ENCODE measurements at places on chromosomes 7 and 10. TPM values are rescaled to one million over a fixed set of nuclear protein-coding genes. Genes with fewer than 3 reads are reported as not detected.

ZNF488 gene
- not detected for total RNA-seq

DNA sequence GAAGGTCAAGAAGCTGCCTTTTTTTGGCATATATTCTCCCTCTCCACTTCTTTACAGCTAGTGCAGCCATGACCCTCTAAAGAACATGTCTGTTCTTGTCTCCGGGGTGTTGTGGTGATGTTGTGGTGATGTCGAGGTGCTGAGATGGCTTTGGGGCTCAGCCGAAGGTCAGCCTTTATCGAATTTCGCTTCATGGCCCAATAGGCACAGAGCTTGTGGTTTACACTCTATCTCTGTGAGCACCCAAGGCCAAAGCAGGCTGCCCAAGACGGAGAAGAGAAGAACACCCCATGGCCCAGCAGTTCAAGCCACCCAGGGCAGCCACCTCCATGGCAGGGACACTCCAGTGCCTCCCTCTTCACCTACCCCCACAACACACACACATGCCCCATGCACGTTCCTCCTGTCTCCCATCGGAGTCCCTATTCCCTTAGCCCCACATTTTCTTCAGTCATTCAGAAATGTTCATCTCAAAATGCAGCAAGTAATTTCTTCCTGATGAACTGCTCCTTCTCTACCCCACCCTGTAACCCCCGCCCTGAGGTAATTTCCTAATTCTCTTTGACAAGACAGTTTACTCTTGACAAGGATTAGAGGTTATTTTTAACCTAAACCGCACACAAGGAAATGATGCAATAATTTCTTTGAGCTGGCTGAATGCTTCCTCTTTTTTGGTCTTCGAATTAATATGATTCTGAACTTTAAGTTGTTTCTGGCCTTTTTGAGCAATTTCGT lies 18.6 kb upstream of the ADRB1 start:
- DNase-seq: peak; percentile 25
- no peaks in the 10 kb centered on the region for H3K36me3 ChIP-seq
- no peak overlapping the region for H3K27ac ChIP-seq
- H3K4me1 ChIP-seq: peaks cover 15% of the 10 kb centered on the region
- no peaks in the 10 kb centered on the region for H3K27me3 ChIP-seq
- no peak overlapping the region for H3K4me3 ChIP-seq

DNA sequence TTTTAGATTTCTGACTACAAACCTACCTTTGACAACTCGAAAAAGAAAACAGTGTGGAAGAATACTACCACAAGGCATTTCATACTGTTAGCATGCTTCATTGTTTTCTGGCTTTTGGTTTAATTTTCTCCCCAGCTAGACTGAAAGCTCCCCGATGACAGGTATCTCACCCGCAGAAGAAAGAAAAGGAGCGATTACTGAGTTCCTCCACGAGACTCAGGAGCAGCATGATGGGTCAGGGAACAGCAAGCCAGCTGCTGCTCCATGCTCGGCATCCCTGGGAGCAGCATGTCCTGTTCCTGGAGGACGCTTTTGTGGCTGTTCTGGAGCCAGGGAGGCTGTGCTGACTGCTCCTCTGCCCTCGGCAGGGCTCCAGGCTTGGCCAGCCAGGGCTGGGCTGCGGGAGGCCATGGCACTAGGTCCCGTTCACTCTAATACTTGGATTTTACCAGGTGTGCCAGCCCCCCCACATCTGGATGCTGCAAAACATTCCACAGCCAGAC lies 133.4 kb downstream of the PRKAG2 start:
- H3K27me3 ChIP-seq: no peaks in the 10 kb centered on the region
- H3K27ac ChIP-seq: no peak overlapping the region
- no peak for DNase-seq
- no peaks in the 10 kb centered on the region for H3K4me1 ChIP-seq
- H3K36me3 ChIP-seq: no peaks in the 10 kb centered on the region

DNA sequence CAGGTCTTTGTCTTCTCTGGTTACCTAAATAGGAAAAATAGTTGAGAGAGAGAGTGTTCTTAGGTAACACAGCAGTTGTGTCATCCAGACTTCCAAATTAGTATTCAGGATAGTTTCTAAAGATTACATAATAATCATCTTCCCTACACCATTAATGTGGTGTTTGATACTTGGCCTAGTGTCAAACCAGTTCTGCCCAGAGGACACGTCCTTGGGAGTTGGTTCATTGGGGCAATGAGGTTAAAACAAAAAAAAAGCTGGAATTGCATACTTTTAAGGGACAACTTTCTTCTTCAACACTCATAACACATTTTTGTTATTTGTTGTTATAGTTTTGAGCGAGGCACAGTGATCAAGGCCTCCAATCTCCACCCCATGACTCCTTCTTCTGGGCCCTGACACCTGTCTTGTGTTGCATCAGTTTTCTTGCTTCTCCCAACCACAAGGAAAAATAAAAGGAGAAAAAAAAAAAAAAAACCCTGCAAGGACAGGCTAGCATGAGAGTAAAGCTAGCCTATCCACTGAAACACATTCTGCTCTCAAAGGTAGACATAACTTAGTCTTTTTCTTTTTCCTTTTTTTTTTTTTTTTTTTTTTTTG lies 28.8 kb downstream of the STN1 start:
- H3K27me3 ChIP-seq: no peaks in the 10 kb centered on the region
- peaks cover 53% of the 10 kb centered on the region for H3K36me3 ChIP-seq
- peaks cover 31% of the 10 kb centered on the region for H3K4me1 ChIP-seq
- no peak overlapping the region for H3K27ac ChIP-seq
- H3K4me3 ChIP-seq: no peak overlapping the region

GRCh38 chr7:52154382-52154781 lies 837.8 kb upstream of the COBL start:
- no peaks in the 10 kb centered on the region for H3K4me1 ChIP-seq
- H3K27ac ChIP-seq: no peak overlapping the region
- H3K4me3 ChIP-seq: no peak overlapping the region
- H3K36me3 ChIP-seq: no peaks in the 10 kb centered on the region
- DNase-seq: no peak

- no peak for DNase-seq
- peaks cover 8% of the 10 kb centered on the region for H3K36me3 ChIP-seq
- no peaks in the 10 kb centered on the region for H3K27me3 ChIP-seq
- no peak overlapping the region for H3K27ac ChIP-seq
- no peak overlapping the region for H3K4me3 ChIP-seq
Observed at GRCh38 chr10:70845256-70845655, 29.5 kb downstream of the SGPL1 start.

DNA sequence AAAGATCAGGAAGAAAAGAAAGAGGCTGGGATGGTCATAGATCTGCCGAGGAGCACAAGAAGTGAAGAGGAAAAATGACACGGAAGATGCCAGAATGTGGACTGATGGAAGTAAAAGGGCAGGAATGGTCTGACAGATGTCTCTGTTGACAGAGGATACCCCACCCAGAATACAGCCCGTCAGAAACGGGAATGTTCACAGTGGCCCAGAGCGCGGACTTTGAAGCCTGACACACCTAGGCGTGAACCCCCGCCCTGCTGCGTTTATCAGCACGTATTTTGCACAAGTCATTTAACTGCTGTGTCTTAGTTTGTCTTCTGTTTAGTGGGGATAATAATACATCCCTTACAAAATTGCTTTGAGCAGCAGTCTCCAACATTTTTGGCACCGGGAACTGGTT lies 27.1 kb downstream of the AKR1B1 start:
- H3K36me3 ChIP-seq: no peaks in the 10 kb centered on the region
- H3K27me3 ChIP-seq: no peaks in the 10 kb centered on the region
- no peak overlapping the region for H3K27ac ChIP-seq

LIPN gene
- not detected for total RNA-seq

ATRNL1 gene
- 0.50 TPM for total RNA-seq

DNA sequence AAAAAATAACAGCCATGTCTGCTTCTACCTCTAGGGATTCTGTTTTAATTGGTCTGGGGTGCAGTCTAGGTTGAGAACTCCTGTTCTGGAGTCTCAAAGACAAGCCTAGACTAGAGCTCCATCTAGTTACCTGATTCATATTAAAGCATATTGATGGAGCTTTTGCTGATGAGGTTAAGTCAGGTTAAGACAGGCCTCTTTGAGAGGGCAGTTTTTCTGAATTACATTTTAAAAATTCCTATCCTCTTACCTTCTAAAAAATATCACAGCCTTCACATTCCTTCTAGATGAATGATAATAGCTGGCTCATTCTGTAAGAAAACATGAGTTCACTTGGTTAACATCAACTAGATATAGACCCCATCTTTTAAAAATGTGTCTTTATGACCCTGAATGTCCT lies 28.9 kb downstream of the MGAM start:
- no peaks in the 10 kb centered on the region for H3K36me3 ChIP-seq
- H3K4me3 ChIP-seq: no peak overlapping the region
- H3K27me3 ChIP-seq: no peaks in the 10 kb centered on the region

GRCh38 chr10:86415116-86415515 lies 48.5 kb upstream of the GRID1 start:
- H3K4me3 ChIP-seq: no peak overlapping the region
- no peak overlapping the region for H3K27ac ChIP-seq
- H3K4me1 ChIP-seq: peaks cover 51% of the 10 kb centered on the region
- H3K36me3 ChIP-seq: no peaks in the 10 kb centered on the region
- DNase-seq: no peak
- H3K27me3 ChIP-seq: no peaks in the 10 kb centered on the region

DNA sequence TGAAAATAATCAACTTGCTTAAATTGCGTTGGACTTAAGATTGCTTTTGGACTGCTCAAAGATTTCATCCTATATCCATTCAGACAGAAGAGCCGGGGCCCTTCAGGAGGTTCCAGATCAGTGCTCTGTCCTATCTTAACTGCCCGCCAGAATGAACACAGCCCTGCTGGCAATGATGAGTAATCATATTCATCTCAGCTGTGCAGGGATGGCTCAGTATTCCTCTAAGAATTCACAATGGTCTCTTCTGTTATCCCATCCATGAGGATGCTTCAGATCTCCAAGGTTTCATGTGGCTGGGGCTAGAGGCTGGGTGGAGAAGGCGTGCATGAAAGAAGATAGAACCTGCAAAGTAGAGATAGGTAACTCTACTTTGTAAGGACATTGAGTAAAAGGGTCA lies 80.0 kb upstream of the NPVF start:
- H3K36me3 ChIP-seq: no peaks in the 10 kb centered on the region
- no peak overlapping the region for H3K27ac ChIP-seq
- H3K27me3 ChIP-seq: no peaks in the 10 kb centered on the region
- no peak for DNase-seq
- no peaks in the 10 kb centered on the region for H3K4me1 ChIP-seq

GRCh38 chr10:32927750-32928149 lies 30.3 kb downstream of the ITGB1 start:
- H3K27ac ChIP-seq: no peak overlapping the region
- no peaks in the 10 kb centered on the region for H3K27me3 ChIP-seq
- H3K36me3 ChIP-seq: peaks cover 71% of the 10 kb centered on the region
- peaks cover 74% of the 10 kb centered on the region for H3K4me1 ChIP-seq

GRCh38 chr7:128453836-128454804 lies 1.6 kb upstream of the HILPDA start:
- H3K27me3 ChIP-seq: no peaks in the 10 kb centered on the region
- no peaks in the 10 kb centered on the region for H3K36me3 ChIP-seq
- no peak overlapping the region for H3K27ac ChIP-seq
- H3K4me3 ChIP-seq: no peak overlapping the region

- H3K4me1 ChIP-seq: no peaks in the 10 kb centered on the region
- DNase-seq: no peak
- no peak overlapping the region for H3K27ac ChIP-seq
- no peak overlapping the region for H3K4me3 ChIP-seq
- no peaks in the 10 kb centered on the region for H3K36me3 ChIP-seq
Observed at GRCh38 chr7:19982841-19983835, 209.7 kb upstream of the TMEM196 start.

USP6NL gene
- 4.8 TPM for total RNA-seq

DNA sequence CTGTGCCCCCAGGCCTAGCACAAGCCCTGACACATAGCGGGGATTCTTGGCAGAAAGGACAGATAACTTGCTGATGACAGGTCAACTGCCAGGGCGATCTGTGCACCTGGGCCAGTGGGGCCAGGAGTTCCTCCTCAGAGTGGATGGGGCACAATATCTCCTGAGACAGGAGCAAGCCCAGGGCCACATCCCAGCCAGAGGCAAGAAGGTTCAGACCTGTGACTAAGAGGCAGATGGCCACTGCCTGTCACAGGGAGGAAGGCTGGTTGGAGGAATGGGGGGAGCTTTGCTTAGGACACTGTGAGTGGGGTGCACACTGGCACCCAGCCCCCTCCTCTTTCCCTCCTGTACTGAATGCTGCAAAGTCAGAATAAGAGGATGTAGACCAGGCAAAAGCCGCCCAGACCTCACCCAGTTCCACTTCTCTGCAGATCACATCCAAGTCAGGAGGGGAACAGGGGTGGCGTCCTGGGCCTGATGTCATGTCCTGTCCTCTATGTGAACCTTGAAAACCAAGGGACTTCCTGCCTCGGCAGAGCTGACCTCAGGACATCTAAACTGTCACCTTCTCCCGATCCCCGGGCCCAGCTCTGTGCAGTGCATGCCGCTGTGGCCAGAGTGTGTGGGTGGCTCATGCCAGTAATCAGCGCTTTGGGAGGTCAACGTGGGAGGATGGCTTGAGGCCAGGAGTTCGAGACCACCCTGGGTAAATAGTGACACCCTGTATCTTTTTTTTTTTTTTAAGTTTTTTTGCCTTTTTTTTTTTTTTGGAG lies 1.3 kb downstream of the GUSB start:
- H3K4me1 ChIP-seq: peaks cover 17% of the 10 kb centered on the region
- DNase-seq: peak; percentile 68
- no peaks in the 10 kb centered on the region for H3K27me3 ChIP-seq
- peak overlapping the region; percentile 4 for H3K4me3 ChIP-seq
- peaks cover 12% of the 10 kb centered on the region for H3K36me3 ChIP-seq
- peak overlapping the region; percentile 64 for H3K27ac ChIP-seq

- H3K4me1 ChIP-seq: peaks cover 38% of the 10 kb centered on the region
- no peaks in the 10 kb centered on the region for H3K27me3 ChIP-seq
- H3K4me3 ChIP-seq: no peak overlapping the region
- no peak for DNase-seq
- no peaks in the 10 kb centered on the region for H3K36me3 ChIP-seq
- no peak overlapping the region for H3K27ac ChIP-seq
Observed at GRCh38 chr7:77858278-77858677, 59.7 kb downstream of the PHTF2 start.

- H3K27me3 ChIP-seq: no peaks in the 10 kb centered on the region
- H3K27ac ChIP-seq: no peak overlapping the region
- H3K4me3 ChIP-seq: no peak overlapping the region
- no peaks in the 10 kb centered on the region for H3K36me3 ChIP-seq
Observed at GRCh38 chr7:84294847-84295455, 100.4 kb upstream of the SEMA3A start.

SH2D4B gene
- total RNA-seq: 0.17 TPM

PALD1 gene
- not detected for total RNA-seq

RPS24 gene
- 1,885 TPM for total RNA-seq

- no peaks in the 10 kb centered on the region for H3K4me1 ChIP-seq
- peaks cover 11% of the 10 kb centered on the region for H3K36me3 ChIP-seq
- no peaks in the 10 kb centered on the region for H3K27me3 ChIP-seq
- no peak overlapping the region for H3K27ac ChIP-seq
- no peak overlapping the region for H3K4me3 ChIP-seq
- DNase-seq: no peak
Observed at GRCh38 chr7:75986147-75986781, 8.1 kb downstream of the TMEM120A start.

TEX47 gene
- not detected for total RNA-seq

GRCh38 chr7:92695308-92696261 lies 105.4 kb upstream of the FAM133B start:
- no peaks in the 10 kb centered on the region for H3K36me3 ChIP-seq
- DNase-seq: no peak
- H3K27me3 ChIP-seq: no peaks in the 10 kb centered on the region
- peaks cover 15% of the 10 kb centered on the region for H3K4me1 ChIP-seq
- no peak overlapping the region for H3K4me3 ChIP-seq

- H3K36me3 ChIP-seq: no peaks in the 10 kb centered on the region
- no peak overlapping the region for H3K27ac ChIP-seq
- H3K4me1 ChIP-seq: peaks cover 9% of the 10 kb centered on the region
- no peak overlapping the region for H3K4me3 ChIP-seq
- H3K27me3 ChIP-seq: no peaks in the 10 kb centered on the region
- DNase-seq: peak; percentile 53
Observed at GRCh38 chr10:70558871-70559810, 43.4 kb downstream of the PRF1 start.
